ENCODE measurements at places on chromosomes 7 and 10. TPM values are rescaled to one million over a fixed set of nuclear protein-coding genes. Genes with fewer than 3 reads are reported as not detected.

Gene ADAM12
- 9.4 TPM for total RNA-seq

Gene GATA3
- total RNA-seq, result 2.6 TPM

Gene DRGX
- total RNA-seq, result 0.33 TPM

Gene AGK
- 38.2 TPM for total RNA-seq

Gene ST8SIA6
- total RNA-seq, result not detected

Gene CTAGE8
- 1.2 TPM for total RNA-seq

Gene EBLN1
- not detected for total RNA-seq

Gene ARHGEF5
- total RNA-seq, result 17.7 TPM

Gene SPDYE11
- total RNA-seq, result not detected

Gene ALDH18A1
- total RNA-seq, result 70.3 TPM

Gene GARIN1A
- 3.6 TPM for total RNA-seq

Gene MCM10
- 16.1 TPM for total RNA-seq

Gene WAPL
- total RNA-seq, result 24.5 TPM

Gene SUN3
- total RNA-seq, result not detected

Gene BAZ1B
- total RNA-seq, result 45.5 TPM

Gene CPSF4
- total RNA-seq, result 49.5 TPM

Gene GRID1
- total RNA-seq, result not detected

Gene FAM170B
- total RNA-seq, result not detected

Gene STAG3
- 0.07 TPM for total RNA-seq

Gene CPA4
- 10.1 TPM for total RNA-seq

Gene FAM180A
- not detected for total RNA-seq

Gene NKX1-2
- total RNA-seq, result 0.86 TPM

Gene POMZP3
- 10.1 TPM for total RNA-seq

Gene CPEB3
- 0.80 TPM for total RNA-seq

Measured in PC-3 (cell line).